Osteoblast (primary cell): ENCODE measurements at places on chromosomes 5 and 9. TPM values are rescaled to one million over a fixed set of nuclear protein-coding genes. Genes with fewer than 3 reads are reported as not detected.

ADAMTS6 gene
- 135 and 150 TPM in 2 replicates for total RNA-seq

PDLIM4 gene
- total RNA-seq: 47.7 and 67.7 TPM in 2 replicates

GRCh38 chr5:33275391-33275790, 165.4 kb upstream of the TARS1 start:
- no peak for DNase-seq
- peaks cover 29% of the 10 kb centered on the region for H3K4me1 ChIP-seq
- no peak overlapping the region for H3K4me3 ChIP-seq
- H3K27me3 ChIP-seq: no peaks in the 10 kb centered on the region
- H3K27ac ChIP-seq: peak overlapping the region; percentile 78

GRCh38 chr9:138102246-138103051, 224.9 kb downstream of the CACNA1B start:
- DNase-seq: peak; percentile 15
- H3K27me3 ChIP-seq: no peaks in the 10 kb centered on the region
- no peak overlapping the region for H3K4me3 ChIP-seq
- H3K36me3 ChIP-seq: no peaks in the 10 kb centered on the region
- H3K27ac ChIP-seq: no peak overlapping the region

DNA sequence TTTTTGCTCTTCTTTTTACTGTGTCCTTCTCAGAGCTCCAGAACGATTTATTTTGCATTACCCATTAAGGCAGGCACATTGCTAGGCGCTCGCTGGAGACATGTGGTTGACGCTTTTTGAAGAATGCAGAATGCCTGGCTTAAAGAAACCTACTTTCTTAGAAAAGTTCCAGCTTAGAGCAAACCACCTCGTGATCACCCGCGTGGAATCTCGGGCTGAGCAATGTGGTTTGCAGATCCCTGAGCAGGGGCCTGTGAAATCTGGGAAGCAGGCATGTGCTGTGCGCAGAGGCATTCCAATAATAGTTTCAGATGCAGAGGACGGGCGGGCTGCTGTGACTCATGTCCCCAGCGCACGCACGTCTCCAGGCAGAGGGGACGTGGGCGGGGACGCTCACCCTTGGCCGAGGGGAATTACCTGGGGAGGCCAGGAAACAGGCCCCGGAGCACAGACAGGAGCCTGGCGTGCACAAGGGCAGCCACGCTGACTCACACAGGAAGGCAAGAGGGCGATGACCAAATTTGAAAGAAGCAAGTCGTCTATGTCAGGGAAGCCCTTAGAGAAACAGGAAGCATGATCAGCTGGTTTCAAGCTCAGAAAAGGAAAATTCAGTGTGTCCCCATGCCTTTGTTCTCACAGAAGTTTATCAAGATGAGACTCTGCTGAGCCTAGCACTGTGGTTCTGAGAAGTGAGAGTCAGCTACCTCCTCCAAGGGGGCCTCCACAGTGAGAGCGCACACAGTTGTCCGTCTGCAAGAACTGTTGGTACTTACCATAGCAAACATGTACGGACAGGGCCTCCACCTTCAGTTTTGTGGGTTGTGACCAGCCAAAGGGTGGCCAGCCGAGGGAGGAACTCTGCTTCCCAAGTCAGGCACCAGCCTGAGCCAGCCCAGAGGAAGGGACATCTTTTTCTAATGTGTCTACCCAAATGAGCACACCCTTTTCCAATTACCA, 218.6 kb downstream of the PIK3R1 start:
- no peaks in the 10 kb centered on the region for H3K36me3 ChIP-seq
- DNase-seq: peak; percentile 94
- no peaks in the 10 kb centered on the region for H3K27me3 ChIP-seq
- H3K27ac ChIP-seq: peak overlapping the region; percentile 98
- peak overlapping the region; percentile 41 for H3K4me3 ChIP-seq
- H3K4me1 ChIP-seq: peaks cover 13% of the 10 kb centered on the region

DNA sequence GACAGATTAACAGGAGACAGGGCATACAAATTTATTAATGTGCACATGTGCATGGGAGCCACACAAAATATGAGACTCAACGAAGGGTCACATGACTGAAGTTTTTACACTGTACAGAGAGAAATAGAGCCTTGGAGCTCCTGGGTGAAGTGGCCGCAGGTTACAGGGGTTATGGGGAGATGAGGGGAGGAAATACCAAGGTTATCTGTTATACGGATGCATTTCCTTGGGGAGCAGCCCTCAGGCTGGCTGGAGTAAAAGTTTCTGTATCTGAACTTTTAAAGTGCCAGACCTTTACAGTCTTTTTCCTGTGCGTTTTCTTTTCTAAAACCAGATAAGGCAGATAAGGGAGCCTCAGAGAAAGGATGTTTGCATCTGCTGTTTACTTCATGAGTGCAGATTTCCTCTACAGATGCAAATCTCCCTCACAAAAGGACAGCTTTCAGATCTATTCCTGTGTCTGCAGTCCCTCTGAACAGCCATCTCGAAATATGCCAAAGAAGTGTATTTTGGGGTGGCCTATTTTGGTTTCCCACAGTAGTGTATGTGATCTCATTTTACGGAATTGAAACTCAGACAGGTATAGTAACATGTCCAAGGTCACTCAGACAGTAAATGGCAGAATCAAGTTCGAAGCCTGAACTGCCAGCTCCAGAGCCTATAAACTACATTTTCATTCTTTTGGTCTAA, 139.3 kb upstream of the FBXL17 start:
- H3K27ac ChIP-seq: no peak overlapping the region
- no peak overlapping the region for H3K4me3 ChIP-seq
- peaks cover 5% of the 10 kb centered on the region for H3K27me3 ChIP-seq
- no peaks in the 10 kb centered on the region for H3K36me3 ChIP-seq

GRCh38 chr9:119003882-119004617, 365.2 kb downstream of the BRINP1 start:
- H3K4me1 ChIP-seq: peaks cover 27% of the 10 kb centered on the region
- H3K36me3 ChIP-seq: no peaks in the 10 kb centered on the region
- DNase-seq: no peak
- peak overlapping the region; percentile 19 for H3K4me3 ChIP-seq
- H3K27me3 ChIP-seq: no peaks in the 10 kb centered on the region

DNA sequence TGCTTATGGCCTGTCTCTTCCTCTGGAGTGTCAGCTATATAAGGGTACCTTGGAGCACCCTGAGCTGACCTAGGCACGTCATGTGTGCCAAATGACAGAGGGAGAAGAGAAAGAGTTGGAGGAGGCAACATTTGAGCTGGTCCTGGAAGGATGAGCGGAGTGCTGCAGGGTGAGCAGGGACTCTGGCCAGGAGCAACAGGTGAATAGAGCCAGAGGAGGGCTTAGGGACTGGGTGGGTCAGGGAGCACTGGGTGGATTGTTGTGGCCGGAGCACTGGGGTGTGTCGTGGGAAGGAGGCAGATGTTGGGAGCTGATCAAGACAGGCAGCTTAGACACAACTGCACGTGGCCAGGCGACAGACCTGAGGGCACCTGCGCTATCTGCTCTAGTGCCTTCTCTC, 43.6 kb downstream of the TSPAN17 start:
- no peak overlapping the region for H3K4me3 ChIP-seq
- no peaks in the 10 kb centered on the region for H3K36me3 ChIP-seq
- no peak for DNase-seq
- no peak overlapping the region for H3K27ac ChIP-seq

DNA sequence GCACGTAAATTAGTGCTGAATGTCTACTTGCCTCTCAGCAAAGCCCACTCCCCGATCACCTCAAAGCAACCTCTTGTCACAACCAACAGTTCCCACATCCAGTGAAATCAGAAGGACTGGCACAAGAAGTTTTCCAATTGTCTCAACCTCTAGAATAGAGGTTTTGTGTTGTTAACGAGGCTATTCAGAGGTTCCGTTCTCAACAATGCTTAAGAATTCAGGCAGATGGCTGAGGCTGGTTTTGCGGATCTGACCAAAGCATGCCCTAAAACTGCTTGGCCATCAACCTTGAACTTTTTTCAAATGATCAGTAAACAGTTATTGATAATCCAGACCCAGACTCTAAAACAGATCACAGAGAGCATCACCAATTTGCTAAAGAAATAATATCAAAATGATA, 52.9 kb downstream of the MAPKAP1 start:
- no peak overlapping the region for H3K27ac ChIP-seq
- peaks cover 44% of the 10 kb centered on the region for H3K4me1 ChIP-seq
- DNase-seq: no peak
- H3K36me3 ChIP-seq: peaks cover 5% of the 10 kb centered on the region
- H3K4me3 ChIP-seq: no peak overlapping the region

- DNase-seq: no peak
- H3K4me1 ChIP-seq: no peaks in the 10 kb centered on the region
- H3K27me3 ChIP-seq: no peaks in the 10 kb centered on the region
- H3K27ac ChIP-seq: no peak overlapping the region
- H3K36me3 ChIP-seq: no peaks in the 10 kb centered on the region
- no peak overlapping the region for H3K4me3 ChIP-seq
Observed at GRCh38 chr5:88956416-88956815, 73.4 kb upstream of the MEF2C start.
